ENCODE measurements at places on chromosomes 5 and 9.

- DNase-seq, result no peak
Observed at GRCh38 chr9:110334183-110334582, 3.5 kb downstream of the TXNDC8 start.

DNA sequence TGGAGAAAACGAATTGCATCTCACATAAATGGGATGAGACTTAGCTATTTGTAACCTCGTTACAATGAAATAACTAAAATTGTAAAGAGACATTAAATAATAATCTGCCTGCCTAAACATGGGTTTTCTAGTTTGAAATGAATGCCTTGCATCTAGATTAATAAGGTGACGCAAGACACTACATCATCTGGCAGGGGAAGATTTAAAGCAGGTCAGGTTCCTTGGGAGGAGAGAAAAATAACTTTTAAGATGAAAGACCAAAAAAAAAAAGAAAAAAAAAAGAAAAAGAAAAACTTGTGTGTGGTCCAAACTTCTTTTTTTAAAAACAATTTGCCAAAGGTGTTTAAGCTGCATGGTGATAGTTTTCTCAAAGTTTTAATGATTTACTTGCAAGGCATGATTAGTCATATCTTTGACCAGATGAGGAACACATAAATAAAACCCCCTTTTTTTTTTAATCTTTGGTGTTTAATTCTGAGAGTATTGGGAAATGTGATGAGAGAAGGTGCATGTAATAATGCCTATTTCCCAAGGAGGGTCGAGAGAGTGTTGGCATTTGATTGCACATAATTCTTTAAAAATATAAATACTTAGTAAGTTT, 122.9 kb upstream of the ADAMTSL1 start:
- no peak for DNase-seq

DNA sequence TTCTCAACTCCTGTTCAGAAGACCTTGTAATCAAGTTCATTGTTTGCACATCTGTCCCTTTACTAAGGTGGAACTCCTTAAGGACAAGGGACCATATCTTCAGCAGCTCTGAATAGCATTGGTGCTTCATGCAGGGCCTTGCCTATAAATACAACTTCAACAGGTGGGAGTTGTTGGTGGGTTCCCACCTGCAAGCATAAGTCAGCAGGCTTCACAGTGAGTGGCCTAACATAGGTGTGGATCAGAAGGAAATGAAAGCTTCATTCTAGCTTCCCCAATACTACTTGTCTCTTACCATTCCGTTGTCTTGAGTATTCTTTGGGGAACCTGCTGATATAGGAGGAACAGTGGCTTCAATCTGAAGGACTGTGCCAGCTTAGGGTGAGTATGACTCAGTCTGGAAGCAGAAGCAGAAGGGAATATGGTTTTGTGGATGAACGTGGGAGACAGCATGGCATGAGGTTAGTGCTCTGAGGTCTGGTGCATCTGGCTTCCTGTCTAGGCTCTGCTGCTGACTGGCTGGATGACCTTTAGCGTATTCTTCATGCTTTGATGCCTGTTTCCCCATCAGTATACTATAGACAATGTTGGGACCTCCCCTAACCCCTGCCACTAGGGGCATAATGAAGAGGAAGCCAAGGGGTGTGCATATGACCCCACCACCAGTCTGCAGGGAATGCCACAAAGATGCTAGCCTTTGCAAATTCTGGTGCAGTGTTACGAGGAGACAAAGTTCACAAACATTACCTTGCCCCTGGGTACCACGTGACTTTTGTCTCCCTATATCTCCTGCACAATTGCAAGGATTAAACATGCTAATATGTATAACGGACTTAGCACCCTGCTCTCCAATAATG, 192.3 kb downstream of the PALM2AKAP2 start:
- no peak for DNase-seq

DNA sequence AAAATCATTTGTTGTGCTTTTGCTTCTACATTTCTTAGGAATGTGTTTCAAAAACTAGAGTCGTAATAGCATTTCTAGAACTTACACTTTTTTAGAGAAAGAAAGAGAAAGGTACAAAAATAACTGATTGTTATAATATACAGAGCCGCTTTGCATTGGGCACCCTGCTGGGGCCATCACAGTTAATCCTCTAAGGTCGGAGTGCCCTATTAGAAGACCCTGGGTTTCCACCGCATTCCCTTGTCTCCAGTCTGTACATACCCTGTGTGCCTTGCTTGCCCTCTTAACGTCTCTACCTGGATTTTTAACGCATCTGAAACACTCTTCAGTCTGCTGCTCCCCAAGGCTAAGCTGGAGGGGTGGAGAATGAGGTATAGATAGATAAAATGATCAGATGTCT, 1.3 kb downstream of the MARVELD2 start:
- no peak for DNase-seq

- DNase-seq, result no peak
Observed at GRCh38 chr5:167754501-167755021, 536.9 kb upstream of the WWC1 start.

DNA sequence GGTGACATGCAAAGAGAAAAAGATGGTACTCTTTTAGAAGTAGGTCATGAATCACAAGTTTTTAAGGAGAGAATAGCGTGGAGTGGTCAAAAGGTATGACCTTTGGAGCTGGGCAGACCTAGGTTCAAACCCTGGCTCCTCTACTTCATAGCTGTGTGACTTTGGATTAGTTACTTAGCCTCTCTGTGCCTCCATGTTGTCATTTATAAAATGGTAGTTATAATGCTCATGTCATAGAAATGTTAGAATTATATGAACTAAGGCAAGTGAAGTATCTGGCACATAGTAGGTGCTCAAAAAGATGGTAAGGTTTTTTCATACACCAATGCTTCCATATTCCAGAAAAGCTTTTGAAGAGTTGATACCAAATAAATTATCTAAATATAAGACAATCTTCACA, 7.3 kb downstream of the F2R start:
- no peak for DNase-seq

- DNase-seq, result no peak
Observed at GRCh38 chr5:68251804-68252522, 36.4 kb downstream of the PIK3R1 start.

GRCh38 chr5:123671042-123671441, 159.1 kb downstream of the CSNK1G3 start:
- DNase-seq, result peak; percentile 37

GRCh38 chr5:104170926-104171325, 608.3 kb upstream of the NUDT12 start:
- DNase-seq, result no peak

- DNase-seq, result no peak
Observed at GRCh38 chr5:110663525-110663924, 62.9 kb downstream of the TMEM232 start.

DNA sequence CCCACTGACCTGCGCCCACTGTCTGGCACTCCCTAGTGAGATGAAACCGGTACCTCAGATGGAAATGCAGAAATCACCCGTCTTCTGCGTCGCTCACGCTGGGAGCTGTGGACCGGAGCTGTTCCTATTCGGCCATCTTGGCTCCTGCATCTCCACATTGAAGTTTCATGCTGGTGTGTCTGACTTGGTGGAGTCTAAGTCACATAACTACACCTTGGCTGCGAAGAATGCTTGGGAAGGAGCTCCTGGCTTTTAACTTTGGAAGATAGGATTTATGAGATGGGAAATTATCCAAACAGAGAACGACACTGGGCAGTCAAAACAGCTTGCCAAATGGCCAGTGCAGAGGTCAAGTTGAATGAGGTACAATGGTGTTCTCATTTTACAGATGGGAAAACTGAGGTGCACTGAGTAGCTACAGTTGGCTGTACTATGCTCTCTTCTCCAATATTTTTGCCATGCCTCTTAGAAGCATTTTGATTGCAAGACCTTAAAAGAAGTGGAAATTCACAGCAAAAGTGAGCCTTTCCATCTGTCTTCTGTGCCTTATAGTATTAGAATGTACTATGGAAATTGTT, 36.7 kb downstream of the CCDC192 start:
- DNase-seq, result no peak

DNA sequence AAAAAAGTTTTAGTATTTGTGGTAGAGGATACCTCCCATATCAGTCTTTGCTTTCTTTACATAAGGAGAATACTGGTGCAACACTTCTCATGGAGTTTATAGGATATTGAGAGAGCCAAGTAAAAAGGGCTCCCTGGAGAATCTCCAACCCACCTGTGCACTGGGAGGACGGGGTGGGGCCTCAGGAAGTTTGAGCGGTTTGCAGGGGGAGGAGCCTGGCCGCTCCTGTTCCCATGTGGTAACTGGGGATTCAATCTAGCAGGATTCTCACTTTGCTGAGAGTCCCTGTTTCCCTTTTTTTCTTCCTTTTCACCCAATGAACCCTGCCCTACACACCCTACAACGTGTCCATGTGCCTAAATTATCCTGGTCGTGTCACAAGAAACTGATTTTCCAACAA, 82.8 kb downstream of the APTX start:
- no peak for DNase-seq

GRCh38 chr5:1655496-1656270, 131.9 kb upstream of the LPCAT1 start:
- no peak for DNase-seq

GRCh38 chr9:91914404-91914803, 35.6 kb downstream of the ROR2 start:
- no peak for DNase-seq

- DNase-seq, result no peak
Observed at GRCh38 chr5:159049844-159050315, 49.8 kb downstream of the EBF1 start.

DNA sequence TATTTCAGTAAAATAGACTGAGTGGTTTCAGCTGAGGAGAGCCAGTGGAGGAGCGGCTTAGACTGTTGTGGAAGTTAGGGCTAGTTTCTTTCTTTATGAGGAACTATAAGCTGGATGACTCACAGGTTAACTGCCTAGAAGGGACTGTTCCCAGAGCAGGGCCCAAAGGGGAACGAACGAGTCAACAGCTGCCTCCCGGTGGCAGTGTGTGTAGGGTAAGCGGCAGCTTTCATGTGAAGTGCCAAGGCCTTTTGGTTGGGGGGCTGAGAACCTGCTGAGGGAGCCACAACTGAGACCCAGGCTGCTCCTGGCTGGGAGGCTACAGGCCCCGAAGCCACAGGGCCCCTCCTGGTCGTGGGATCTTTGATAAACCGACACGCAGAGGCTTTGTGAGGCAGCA, 7.0 kb downstream of the SQSTM1 start:
- no peak for DNase-seq

GRCh38 chr9:123115146-123115913, 81.9 kb downstream of the GPR21 start:
- DNase-seq, result no peak

- no peak for DNase-seq
Observed at GRCh38 chr5:122471031-122471751, 159.2 kb downstream of the SNCAIP start.

DNA sequence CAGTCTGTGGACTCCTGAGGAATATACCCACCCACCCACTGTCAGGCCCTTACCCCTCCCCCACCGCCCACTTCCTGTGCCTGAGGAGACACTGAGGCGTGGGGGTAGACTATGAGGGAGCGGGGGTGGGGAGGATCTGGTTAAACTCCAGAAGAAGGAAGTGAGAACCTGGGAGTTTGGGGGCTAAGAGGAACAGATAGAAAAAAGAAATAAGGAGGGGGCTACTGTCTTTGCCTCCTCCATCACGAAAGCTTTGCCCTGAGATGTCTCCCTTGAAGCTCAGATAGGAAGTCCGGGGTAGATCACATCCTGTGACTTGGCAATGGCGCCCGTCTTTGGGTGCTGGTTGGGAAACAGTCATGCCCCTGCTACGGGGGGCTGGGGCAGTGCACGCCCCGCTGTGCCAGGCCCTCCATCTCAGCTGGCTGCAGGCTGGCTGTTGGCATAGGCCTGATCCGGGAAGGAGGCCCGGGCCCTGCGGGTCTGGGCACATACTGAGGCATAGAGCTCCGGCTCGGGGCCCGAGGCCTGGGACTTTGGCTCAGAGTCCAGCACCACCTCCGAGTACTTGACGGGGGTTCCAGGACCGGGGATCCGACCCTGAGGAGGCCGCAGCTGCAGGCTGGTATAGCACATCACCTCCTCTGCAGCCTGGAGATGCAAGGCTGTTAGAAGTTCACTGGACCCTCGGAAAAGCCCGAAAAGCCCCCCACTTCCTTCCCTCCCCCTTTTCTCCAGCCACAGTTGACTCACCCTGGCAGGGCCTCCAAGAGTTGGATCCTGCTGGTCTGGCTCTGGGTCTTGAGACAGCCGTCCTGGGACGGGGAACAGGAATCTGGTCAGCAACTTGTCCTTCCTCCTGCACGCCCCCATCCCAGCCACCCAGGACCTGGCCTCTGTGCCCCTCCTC, 1.0 kb downstream of the SIT1 start:
- no peak for DNase-seq

DNA sequence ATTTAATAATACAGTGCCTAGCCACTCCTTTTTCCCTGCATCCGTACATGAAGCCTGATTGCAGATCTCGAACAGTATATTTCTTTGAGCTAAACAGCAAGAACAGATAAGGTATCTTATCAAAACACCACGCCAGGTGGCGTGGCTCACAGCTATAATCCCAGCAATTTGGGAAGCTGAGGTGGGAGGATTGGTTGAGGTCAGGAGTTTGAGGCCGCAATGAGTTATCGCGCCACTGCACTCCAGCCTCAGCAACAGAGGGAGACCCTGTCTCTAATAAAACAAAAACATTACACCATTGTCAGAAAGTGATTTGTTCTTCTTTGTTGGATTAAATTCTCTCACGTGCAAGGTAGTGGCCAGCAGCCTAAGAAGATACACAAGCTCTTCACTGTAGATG, 291.2 kb upstream of the DMRT1 start:
- DNase-seq, result no peak

Data from NCI-H1417 treated with DMSO at 0.1 percent for 48 hours (cell line).